ENCODE measurements at places on chromosomes 16 and 17.

DNA sequence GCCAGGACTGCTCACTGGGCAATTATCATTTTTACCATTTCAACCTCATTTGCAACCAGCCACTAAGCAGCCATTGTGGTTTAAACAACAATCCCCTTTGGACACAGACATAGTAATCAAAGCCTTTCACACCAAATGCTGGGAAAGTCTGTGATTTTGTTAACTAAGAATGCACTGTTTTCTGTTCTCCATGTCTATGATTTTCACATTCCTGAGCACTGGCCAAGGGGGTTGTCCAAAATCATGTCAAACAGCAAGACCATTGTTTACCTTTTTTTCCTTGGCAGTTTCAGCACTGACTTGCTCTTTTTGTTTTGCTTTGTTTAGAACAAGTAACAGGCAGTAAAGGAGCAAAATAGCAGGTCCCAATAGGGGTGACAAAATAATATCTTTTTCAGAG lies 106.3 kb upstream of the SIAH1 start:
- peak; percentile 70 for DNase-seq

DNA sequence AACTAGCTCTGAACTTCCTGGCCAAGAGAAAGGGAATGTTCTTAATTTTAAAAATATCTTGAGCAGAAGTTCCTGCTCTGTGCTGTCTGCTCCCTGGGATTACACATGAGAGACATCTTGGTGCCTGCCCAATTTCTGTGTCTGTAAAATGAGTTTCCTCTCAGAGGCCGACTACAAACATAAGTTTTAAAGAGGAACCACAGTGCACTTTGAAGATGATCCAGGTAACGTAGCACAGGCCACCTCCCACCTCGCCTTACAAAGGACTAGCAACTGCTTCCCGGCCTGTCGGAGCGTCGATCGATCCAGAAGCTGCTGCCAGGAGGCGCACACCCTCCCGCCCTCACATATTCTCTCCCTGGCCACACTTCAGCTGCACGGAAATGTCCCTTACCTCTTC lies 55.0 kb upstream of the ATP2A3 start:
- no peak for DNase-seq

DNA sequence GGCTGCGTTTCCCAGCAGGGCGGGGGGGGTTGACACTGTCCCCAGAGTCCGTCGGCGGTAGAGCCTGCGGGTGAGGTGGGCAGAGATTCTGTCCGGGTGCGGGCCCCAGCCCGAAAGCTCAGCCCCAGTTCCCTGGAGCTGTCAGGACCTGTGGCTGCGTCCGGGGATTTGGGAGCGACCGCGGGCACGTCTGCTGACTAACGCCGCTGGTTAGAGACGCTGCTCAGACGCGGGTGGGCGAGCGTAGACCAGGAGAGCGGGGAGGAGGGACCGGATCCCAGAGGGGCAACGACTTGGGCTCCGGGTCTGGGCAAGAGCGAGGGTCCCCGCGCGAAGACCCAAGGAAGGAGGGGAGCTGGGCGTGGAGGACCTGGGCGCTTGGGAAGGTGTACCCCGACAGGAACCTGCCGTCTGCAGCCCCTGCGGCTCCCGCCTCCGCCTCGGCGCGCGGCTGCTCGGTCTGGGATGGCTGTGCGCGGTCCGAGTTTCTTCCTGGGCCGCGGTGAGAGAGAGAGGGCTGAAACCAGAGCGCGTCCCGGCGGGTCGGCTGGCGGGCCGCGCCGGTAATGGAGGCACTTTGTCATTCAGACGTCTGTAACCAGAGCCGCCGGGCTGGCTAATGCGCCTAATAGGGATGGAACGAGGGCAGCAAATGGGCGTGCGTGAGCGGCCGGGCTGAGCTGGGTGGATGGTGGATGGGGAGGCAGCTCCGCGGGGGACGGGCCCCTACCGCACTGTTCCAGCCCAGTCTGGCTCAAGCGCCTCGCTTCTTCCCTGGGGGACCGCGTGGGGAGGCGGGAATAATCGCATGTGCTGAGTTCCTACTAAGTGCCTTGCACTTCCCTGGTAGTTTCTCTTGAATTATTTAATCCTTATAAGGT lies 2.3 kb downstream of the NGFR start:
- peak; percentile 23 for DNase-seq

DNA sequence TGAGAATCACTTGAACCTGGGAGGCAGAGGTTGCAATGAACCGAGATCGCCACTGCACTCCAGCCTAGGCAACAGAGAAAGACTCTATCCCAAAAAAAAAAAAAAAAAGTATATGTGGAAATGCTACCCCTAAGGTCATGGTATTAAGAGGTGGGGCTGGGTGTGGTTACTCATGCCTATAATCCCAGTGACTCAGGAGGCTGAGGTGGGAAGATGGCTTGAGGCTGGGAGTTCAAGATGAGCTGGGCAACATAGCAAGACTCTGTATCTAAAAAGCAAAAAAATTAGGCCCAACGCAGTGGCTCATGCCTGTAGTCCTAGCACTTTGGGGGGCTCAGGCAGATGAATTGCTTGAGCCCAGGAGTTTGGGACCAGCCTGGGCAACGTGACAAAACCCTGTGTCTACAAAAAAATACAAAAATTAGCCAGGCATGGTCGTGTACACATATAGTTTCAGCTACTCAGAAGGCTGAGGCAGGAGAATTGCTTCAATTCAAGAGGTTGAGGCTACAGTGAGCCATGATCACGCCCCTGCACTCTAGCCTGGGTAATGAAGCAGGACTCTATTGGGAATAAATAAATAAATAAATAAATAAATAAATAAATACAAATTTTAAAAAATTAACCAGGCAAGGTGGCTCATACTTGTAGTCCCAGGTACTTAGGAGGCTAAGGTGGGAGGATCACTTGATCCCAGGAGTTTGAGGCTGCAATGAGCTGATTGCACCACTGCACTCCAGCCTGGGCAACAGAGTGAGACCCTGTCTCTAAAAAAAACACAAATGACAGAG lies 32.3 kb upstream of the NUFIP2 start:
- no peak for DNase-seq

- DNase-seq, result peak; percentile 67
Measured at GRCh38 chr17:81189670-81190530, 23.9 kb upstream of the AATK start.

DNA sequence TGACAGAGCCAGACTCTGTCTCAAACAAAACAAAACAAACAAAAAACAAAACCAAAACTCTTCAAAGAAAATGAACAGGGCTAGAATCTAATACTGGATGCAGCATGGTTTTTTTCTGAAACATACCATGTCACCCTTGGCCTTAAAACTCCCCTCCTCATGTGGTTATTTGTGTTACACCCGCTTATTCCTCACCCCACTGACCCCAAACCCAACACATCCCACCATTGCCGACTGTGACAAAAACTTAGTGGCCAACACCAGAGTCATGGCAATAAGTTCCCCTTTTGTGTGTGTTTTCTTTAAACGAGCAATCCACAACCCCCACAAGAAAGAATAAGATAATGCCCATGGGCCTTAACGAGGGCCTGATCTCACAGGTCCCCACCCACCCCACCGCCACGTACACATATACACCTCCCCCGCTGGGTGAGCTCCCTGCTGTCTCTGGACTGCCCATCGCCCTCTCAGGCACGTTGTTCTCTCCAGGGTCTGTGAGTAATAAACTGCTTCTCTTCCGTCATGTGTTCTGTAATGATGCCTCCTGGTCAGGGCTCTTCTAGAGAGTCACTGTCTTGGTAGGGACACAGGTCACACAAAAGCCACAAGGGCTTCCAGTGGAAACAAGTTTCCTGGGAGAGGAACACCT lies 16.8 kb upstream of the ENGASE start:
- no peak for DNase-seq

DNA sequence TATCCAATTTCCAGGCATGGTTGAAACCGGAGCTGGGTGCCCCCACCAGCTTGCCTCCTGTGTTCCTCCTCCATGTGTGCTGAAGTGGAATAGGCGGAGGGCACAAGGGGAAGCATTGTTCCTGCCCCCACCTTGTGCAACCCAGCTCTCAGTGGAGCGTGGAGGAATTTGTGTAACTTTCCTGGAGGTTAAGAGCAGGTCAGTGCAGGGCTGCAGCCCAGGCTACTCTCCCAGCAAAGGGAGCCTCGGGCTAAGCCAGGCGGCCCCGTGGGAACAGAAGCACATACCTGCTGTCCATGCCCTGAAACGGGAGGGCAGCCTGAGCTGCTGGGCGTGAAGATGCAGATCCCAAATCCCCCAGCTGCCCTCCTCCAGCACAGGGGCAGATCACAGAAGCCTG lies 158.8 kb upstream of the LHX1 start:
- DNase-seq, result no peak

DNA sequence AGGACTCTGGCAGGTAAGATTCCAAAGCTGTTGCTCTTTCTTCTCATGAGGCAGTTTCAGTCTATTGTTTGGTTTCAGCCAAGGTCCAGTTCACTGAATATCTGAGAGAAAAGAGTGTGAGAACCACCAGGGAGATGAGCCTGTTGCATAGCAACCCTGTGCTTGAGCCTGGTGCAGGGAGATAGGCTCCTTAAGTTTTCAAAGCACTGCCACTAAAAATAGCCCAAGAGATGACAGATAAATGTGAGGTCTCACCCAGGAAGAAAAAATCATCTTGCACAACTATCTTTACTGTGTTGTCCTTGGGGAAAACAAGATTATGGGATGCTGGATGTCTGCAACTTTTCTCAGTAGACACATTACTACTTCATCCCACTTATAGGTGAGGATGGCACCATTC lies 26.2 kb upstream of the NUDT7 start:
- peak; percentile 13 for DNase-seq

GRCh38 chr17:4162321-4162720 lies 19.3 kb downstream of the CYB5D2 start:
- no peak for DNase-seq

DNA sequence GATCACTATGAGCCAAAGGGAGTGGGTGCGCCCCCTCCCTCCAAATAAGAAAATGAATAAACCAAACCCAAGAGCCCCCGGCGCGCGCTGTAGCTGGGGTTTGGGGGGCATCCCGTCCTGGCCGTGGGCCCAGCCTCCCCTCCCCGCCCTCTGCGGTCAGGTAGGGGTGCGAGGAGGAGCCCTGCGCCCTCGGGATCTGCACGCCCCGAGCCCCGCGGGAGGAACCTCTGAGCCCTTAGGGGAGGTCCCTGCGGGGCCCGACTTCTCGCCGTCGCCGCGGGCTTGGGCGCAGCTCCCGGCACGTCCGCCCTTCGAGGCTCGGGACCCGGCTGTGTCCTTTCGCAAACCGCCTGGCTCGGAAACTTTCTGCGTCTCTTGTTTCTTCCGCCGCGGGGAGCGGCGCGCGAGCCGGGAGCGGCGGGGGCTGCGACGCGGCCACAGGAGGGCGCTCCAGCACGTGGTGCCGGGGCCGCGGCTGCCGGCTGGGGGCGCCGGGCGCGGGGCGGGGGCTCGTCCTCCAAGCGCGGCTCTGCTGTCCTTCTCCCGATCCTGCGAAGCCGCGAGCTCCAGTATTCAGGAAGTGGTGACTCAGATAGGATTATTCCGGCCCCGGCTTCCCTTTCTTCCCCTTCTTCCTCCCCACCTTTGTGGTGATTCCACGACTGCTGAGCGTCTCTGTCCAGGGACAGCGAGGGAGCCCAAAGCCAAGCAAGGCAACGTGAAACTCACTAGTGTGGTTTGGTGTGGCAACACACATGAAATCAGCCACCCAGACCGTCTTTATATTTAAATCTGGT lies 1.6 kb downstream of the PITPNC1 start:
- DNase-seq, result peak; percentile 81

GRCh38 chr16:84292011-84292410 lies 2.7 kb upstream of the WFDC1 start:
- DNase-seq, result no peak

DNA sequence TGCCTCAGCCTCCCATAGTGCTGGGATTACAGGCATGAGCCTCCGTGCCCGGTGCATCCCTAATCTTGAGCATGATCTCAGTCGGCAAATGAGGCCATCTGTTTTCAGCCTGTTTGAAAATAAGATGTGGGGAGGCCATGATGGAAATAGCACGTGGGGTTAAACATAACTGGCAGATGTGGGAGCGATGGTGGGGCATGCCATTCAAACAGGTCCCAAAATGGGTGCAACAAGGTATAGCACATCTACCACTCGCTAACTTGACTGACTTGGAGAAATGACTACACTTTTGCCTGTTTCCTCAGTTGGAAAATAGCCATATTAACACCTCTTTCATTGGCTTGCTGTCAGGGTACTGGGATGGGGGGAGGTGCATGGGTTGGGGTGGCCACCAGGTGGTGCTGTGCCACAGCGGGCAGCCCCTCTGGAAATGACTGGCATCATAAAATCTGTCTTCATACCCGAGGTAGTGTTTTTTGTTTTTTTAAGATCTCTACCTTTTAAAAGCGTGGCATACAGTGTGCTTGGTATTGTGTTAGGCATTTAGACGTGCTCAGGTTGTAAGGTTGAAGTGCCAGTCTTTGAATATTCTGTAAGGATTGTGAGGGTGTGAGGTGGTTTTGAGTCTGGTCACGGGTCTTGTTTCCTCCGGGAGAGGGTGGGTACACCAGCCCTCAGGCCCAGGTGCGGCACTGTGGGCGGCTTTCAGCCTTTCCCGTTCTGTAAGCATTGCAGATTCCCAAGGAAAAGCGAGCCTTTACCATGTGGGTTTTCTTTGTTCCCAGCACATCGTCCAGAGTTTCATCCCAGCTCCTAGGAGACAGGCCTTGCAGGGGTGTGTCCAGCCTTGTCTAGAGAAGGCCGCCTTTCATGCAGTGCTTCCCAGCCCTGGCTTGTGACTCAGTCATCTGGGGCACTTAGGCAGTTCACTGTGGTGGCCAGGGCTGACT lies 2.9 kb upstream of the TTYH2 start:
- DNase-seq, result peak; percentile 81

DNA sequence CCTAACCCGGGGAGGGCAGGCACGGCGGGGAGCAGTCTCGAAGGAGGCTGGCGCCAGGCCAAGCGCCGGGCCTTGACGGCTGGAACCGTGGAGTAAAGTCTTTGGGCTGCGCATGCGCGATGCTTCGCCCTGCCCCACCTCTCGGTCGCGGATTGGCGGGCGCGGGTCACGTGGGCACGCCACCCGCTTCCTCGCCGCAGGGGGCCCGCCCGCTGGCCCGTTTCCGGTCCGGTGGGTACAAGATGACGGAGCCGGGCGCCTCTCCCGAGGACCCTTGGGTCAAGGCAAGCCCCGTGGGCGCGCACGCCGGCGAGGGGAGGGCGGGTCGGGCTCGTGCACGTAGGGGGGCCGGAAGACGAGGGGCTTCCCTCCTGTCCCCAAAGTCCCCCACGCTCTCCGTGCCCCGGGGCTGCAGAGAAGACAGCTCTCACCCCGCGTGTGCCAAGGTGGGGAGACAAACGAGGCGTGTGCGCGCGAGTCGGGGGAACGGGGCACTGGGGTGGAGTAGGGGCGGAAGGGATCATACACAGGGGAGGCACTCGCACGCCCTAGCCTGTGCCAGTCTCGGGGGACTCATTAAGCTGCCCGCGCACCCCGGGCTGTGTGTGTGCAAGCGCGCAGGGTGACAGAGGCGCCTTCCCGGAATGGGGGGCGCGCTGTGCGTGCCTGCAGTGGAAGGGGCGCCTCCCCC lies at the start of gene MLX:
TSS of gene MLX (plus strand) at position 218 of the 691 bp plus-strand sequence. CDS start at position 243, 25 bp downstream.
- peak; percentile 96 for DNase-seq

Data from head of caudate nucleus (tissue), 42 donors.